H1 (cell line): ENCODE measurements at places on chromosomes 5 and 9. TPM values are rescaled to one million over a fixed set of nuclear protein-coding genes. Genes with fewer than 3 reads are reported as not detected.

The ZNF454 gene
- polyA plus RNA-seq = 0.33 and 0.69 TPM in 2 replicates

The ROR2 gene
- 2.7 and 5.4 TPM in 2 replicates for polyA plus RNA-seq

The CENPP gene
- 2.2 and 2.7 TPM in 2 replicates for polyA plus RNA-seq

- peaks cover 9% of the 10 kb centered on the region; the same call in 1 of the 2 replicates for H3K36me3 ChIP-seq
- no peak overlapping the region for H3K27ac ChIP-seq
- peak; percentile 76 for DNase-seq
- no peak overlapping the region for H3K4me3 ChIP-seq
- no peaks in the 10 kb centered on the region for H3K27me3 ChIP-seq
These were observed 13.9 kb downstream of the REXO4 start for GRCh38 chr9:133403766-133404453.

- H3K27me3 ChIP-seq = no peaks in the 10 kb centered on the region
- no peaks in the 10 kb centered on the region for H3K36me3 ChIP-seq
- no peak overlapping the region for H3K27ac ChIP-seq
- no peak for DNase-seq
- H3K4me1 ChIP-seq = no peaks in the 10 kb centered on the region
These were observed 178.0 kb downstream of the ESM1 start for GRCh38 chr5:54807421-54807820.

- H3K4me3 ChIP-seq = no peak overlapping the region
- H3K4me1 ChIP-seq = no peaks in the 10 kb centered on the region
- no peaks in the 10 kb centered on the region for H3K27me3 ChIP-seq
These were observed 269.2 kb downstream of the TMEM38B start for GRCh38 chr9:105963343-105964099.

DNA sequence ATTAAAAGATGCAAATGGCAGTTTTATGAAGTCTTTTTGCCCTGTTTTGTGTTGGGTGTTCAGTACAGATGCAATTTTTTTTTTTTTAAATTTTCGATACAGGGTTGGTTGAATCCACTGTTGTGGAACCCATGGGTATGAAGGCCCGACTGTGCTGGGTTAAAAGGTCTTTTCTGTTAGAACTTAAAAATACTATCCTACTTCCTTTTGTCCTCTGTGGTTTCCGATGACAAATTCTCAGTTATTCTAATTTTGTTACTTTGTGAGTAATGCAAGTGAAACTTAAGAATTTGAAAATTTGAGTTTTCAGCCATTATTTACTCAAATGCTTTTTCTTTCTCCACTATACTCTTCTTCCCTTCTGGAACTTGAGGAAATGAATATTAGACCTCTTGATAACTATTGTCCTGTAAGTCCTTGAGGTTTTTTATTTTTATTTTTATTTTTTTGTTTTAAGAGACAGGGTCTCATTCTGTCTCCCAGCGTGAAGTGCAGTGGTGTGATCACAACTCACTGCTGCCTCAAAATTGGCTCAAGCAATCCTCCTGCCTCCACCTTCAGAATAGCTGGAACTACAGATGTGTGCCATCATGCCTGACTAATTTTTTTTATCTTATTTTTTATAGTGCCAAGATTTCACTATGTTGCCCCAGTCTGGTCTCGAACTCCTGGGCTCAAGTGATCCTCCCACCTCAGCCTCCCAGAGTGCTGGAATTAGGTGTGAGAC, 67.5 kb downstream of the ZCCHC7 start:
- no peak overlapping the region for H3K27ac ChIP-seq
- H3K4me3 ChIP-seq = no peak overlapping the region
- 0 out of 2 replicates have a peak, but pooled peaks cover 3% of the 10 kb centered on the region for H3K4me1 ChIP-seq
- no peaks in the 10 kb centered on the region for H3K27me3 ChIP-seq
- no peak for DNase-seq

DNA sequence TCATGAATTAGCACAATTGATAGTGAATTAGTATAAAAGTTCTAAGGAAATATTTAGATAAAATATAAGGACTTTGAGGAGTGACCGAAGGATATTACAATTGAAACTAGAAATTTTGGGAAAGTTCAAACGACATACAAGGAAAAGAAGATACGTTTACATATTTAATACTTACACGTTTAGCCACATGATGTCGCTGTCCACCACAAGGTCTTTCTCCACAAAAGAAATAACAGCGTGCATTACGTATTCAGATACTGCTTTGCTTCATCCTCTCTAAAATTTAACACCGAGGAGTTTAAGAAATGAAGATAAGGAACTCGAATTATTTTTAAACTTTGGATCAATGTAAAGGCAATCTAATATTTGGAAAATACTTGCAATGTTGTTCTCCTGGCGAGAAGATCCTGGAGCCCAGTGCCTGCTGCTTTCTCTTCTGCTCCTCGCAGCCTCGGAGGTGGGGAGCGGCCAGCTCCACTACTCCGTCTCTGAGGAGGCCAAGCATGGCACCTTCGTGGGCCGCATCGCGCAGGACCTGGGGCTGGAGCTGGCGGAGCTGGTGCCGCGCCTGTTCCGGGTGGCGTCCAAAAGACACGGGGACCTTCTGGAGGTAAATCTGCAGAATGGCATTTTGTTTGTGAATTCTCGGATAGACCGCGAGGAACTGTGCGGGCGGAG, at the start of gene PCDHA3:
PCDHA3 (plus strand) TSS at position 242 of the 678 bp plus-strand sequence.
- H3K27me3 ChIP-seq = no peaks in the 10 kb centered on the region
- H3K4me1 ChIP-seq = no peaks in the 10 kb centered on the region
- DNase-seq = no peak
- no peak within 1 kb of the TSS for H3K4me3 ChIP-seq

- H3K36me3 ChIP-seq = no peaks in the 10 kb centered on the region
- peaks cover 2% of the 10 kb centered on the region for H3K4me1 ChIP-seq
- H3K27me3 ChIP-seq = no peaks in the 10 kb centered on the region
These were observed 59.2 kb downstream of the PPIC start for GRCh38 chr5:122977319-122977718.

GRCh38 chr5:131986161-131986912, 25.1 kb downstream of the ACSL6 start:
- H3K4me3 ChIP-seq = no peak overlapping the region
- no peaks in the 10 kb centered on the region for H3K36me3 ChIP-seq
- H3K27me3 ChIP-seq = no peaks in the 10 kb centered on the region
- H3K4me1 ChIP-seq = no peaks in the 10 kb centered on the region
- no peak overlapping the region for H3K27ac ChIP-seq

DNA sequence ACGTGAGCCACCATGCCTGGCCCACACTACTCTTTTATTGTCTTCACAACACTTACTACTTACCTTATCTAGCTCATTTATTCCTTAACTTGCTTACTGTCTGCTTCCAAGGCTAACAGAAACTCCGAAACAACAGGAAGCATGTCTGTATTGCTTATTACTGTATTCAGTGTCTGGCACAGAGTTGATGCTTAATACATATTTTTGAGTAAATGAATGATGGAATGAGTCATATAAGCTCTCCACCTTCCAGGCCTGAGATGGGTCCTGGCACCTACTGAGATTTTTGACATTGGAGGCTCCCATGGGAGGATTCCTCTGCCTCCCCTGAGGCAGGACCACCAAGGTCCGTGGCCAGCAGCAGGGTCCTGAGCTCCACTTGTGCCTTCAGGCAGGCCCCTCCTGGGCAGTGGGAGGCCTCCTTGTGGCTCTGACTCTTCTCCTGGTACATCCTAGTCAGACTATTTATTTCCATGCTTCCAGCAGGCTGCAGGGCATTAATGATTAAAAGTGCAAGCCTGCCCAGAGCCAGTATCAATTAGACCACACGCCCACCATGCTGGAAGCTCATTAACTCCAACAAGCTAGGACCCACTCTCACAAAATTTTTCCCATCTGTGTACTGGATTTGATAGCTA, 76.5 kb upstream of the CTNNA1 start:
- H3K27ac ChIP-seq = no peak overlapping the region
- no peak for DNase-seq
- H3K27me3 ChIP-seq = no peaks in the 10 kb centered on the region
- H3K4me1 ChIP-seq = no peaks in the 10 kb centered on the region
- no peaks in the 10 kb centered on the region for H3K36me3 ChIP-seq
- H3K4me3 ChIP-seq = no peak overlapping the region
